ENCODE measurements at places on chromosomes 2 and 18.

DNA sequence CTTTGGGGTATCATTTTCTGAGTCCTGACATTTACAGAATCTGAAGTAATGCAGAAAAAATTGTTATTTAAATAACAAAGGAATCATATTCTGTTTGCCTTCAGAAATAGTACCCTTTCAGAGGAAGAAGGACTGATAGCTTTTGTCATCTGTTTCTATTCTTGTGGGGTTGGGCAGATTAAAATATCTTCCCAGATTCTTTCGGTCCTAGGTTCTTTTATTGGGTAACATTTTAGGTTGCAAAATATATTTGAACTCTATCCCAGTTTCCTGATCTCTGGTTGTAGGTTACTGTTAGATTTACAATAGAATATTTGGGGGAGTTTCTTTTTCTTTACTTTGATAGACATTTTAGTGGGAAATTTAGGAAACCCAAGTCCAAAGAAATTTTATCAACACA, 550.5 kb downstream of the SPAG16 start:
- DNase-seq = no peak

DNA sequence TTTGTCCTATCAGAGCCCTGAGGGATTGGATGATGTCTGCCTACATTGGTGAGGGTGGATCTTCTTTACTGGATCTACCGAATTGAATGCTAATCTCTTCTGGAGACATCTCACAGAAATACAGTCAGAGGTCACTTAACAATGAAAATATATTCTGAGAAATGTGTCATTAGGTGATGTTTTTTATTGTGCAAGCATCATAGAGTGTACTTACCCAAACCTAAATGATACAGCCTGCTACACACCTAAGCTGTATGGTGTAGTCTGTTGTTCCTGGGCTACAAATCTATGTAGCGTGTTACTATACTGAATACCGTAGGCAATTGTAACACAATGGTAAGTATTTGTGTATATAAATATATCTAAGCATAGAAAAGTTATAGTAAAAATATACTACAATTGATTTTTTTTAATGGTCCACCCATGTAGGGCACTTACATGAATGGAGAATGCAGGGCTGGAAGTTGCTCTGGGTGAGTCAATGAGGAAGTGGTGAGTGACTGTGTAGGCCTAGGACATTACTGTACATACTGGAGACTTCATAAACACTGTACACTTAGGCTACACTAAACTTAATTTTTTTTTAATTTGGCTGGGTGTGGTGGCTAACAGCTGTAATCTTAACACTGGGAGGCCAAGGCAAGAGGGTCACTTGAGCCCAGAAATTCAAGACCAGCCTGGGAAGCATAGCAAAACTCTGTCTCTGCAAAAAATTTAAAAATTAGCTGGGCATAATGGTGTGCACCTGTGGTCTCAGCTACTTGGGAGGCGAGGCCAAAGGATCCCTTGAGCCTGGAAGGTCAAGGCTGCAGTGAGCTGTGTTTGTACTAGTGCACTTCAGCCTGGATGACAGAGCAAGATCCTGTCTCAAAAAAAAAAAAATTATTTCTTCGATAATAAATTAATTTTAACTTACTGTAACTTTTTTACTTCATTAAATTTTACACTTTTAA, 226.3 kb upstream of the UBE2E3 start:
- no peak for DNase-seq

GRCh38 chr18:76482971-76483691, 11.9 kb downstream of the ZNF516 start:
- DNase-seq = no peak

DNA sequence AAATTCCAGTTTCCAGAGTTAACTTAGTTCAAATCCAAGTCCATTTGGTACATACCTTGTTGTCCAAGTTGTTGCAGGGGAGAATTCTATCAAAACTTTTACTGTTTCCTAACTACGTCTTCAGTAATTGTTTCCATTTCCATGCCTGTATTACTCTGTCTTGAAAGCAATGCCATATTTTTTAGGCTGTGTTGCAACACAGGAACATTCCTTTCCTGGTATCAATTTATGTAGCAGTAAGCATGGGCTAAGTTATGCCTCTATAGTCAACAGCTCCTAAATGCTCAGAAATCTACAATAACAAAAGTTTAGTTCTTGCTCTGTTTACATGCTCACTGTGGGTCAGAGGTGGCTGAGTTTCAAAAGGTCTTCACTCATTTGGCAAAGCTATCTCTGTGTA, 1943.8 kb upstream of the PIK3C3 start:
- no peak for DNase-seq

GRCh38 chr2:7934476-7934875, 747.4 kb upstream of the ID2 start:
- DNase-seq = no peak

- DNase-seq = no peak
Measured at GRCh38 chr2:226983895-226984749, 148.3 kb downstream of the RHBDD1 start.

DNA sequence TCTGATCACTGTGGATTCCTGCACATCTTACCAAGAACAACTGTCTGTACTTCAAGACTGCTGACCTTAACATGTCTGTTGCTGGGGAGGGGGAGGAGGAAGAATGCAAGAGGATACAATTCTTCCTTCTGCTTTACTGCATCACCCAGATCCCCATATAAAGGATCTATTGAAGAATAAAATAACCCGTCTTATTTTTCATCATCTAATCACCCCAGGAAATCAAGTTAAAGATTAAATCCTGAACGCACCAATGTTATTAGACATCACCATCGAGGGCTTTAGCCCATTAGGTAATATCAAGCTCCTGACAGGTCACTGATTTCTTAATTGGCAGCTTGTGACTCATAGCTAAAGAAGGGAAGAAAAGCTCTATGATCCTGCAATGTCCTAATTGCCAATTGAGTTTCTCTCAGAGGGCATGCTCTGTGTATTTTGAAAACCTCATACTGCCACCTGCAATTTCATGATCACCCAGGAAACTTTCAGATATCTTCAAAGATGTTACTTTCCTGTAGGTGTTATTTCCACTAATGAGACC, 75.4 kb upstream of the KCNE4 start:
- DNase-seq = no peak

- no peak for DNase-seq
Measured at GRCh38 chr2:203897544-203897943, 30.0 kb downstream of the CTLA4 start.
